ENCODE measurements at places on chromosomes 1 and 21.
A peak's percentile ranks its signal among the peaks of the same experiment; 100 is the strongest.

DNA sequence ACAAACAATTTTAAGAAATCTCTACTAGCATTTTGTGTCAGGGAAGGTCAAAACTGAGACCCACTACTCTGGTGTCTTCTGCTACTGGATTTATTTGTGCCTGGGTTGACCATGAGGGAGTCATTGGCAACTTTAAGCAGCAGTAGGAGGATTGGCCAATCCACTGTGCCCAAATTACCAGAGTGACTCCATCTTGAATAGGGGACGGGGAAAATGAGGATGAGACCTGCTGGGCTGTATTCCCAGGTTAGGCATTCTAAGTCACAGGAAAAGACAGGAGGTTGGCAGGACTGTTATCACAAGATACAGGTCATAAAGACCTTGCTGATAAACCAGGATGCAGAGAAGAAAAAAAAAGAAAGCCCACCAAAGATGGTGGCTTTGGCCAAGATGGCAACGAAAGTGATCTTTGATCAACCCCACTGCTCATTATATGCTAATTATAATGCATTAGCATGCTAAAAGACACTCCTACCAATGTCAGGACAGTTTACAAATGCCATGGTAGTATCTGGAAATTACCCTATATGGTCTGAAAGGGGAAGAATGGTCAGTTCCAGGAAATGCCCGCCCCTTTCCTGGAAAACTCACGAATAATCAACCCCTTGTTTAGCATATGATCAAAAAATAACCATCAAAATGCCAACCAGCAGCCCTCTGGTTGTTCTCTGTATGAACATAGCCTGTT is 200.9 kb downstream of the LTN1 start:
- DNase-seq, result peak; percentile 22

DNA sequence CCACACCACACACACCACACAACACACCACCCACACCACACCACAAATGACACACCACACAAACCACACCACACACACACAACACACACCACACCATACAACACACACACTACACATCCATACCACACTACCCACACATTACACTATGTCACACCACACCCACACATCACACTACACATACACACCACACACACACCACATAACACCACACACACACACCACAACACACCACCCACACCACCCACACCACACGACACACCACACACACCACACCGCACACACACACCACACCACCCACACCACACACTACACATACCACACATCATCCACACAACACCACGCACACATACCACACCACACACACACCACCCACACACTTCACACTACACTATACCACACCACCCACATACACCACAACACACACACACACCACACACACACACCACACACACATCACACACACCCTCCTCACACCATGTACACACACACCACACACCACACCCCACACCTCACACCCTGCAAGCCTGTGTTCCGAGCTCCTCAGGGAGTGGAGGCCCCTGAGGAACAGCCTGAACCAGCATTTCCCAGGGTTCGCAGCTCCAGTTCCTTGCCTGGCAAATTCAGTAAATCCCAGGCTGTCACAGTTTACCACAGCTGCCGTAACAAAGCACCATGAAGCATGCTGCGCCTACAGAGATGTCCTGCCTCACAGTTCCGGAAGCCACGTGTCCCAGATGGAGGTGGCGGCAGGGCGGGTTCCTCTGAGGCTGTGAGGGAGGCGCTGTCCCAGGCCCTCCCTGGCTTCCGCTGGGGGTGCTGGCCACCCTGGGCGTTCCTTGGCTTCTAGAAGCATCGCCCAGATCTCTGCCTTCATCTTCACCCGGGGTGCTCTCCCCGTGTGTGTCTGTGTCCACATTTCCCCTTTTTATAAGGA is 69.8 kb upstream of the ATP5PO start:
- no peak for DNase-seq

DNA sequence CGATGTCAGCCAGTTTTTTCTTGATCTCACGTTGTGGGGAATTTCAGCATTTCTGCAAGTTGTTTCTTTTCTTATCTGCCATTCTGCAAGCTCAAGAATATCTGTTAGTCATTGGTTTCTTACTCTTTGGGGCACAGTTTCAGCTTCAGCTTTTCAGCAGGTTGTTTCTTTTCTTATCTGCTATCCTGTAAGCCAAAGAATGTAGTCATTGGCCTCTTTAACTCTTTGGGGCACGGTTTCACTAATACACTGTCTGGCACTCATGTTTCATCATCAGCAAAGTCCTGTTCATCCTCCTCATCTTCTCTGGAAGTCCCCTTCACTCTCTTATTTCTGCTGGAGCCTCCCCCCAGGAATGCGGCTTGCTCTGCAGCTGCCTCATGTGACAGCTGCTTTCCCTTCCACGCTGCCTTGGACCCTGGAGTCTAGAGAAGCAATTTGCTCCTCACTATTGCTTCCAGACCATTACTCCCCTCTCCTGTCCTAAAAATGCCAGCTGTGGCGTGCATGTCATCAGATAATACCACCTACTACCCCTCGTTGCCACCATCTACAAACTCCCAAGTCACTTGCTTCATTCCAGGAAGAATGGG is 67.0 kb upstream of the CACNA1E start:
- no peak for DNase-seq

GRCh38 chr1:44932151-44932550 is 54.2 kb downstream of the EIF2B3 start:
- no peak for DNase-seq

GRCh38 chr21:39869141-39869818 is 2.0 kb downstream of the PCP4 start:
- no peak for DNase-seq

GRCh38 chr1:156705321-156705917 is at the start of gene CRABP2:
Gene CRABP2, minus strand, starts transcription at chr1:156705583. Its CDS starts 137 bp downstream, at chr1:156705446.
- DNase-seq, result peak; percentile 24

DNA sequence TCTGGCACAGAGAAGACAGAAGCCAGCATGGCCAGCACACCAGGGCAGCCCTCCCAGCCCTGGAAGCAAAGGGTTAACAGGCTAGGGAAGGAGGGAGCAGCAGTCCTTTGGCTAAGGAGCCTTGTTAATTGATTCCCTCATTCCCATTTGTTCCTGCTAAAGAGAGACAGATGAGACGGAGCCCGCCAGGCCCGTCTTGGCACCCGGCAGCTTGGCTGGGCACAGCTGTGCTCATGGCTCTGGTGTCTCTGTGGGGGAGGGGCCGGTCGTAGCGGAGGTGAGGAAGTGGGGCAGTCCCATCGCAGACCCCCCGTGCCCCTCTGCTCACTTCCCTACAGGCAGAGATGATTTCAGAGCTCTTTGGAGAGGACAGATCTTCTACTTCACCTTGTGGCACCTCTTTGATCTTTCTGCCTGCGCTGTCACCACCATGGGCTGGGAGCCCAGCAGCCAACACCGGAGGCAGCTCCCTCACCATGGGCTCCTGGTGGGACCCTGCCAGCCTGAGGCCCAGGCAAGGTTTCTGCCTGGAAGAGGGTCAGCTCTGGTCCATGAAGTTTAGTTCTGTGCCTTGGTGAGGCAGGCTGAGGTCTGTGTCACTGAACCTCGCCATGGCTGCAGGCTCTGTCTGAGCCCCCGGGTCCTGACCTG is 38.0 kb downstream of the FOXO6 start:
- no peak for DNase-seq

DNA sequence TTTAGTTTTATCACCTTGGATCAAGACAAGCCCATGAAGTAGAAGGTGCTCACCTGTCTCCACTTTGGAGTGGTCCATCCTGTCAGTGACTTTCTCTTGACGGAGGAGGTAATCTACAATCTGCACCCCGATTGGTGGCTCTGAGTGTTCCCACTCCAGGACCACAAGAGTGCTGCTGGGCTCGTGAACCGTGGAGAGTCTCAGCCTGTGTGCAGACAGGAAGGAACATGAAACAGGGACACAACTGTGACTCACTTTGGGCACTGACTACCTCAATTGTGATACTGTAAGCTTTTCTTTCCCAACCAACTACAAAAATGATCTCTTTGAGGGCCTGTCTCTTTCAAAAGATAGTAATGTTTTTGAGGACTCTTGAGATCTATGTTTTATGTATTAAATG is 280.2 kb downstream of the ASTN1 start:
- DNase-seq, result no peak

GRCh38 chr21:34596561-34597271 is 18.2 kb downstream of the RCAN1 start:
- no peak for DNase-seq

DNA sequence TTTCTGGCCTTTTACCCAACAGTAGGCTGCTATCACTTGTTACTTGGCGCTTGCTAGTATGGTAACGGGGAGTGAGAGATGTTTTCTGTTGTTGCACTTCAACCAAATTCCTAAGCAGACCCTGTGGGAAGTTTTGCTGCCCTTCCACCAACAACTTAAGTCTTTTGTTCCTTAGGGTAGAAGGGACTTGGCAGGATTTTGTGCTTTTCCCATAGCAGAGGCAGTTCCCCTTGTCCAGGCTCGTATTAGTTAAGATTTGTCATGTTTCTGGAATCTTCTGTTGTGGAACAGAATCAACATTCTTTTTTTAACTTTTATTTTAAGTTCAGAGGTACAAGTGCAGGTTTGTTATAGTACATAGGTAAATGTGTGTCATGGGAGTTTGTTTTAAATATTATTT is 73.2 kb upstream of the SGIP1 start:
- no peak for DNase-seq

- DNase-seq, result no peak
Measured at GRCh38 chr1:61533546-61533945, 191.4 kb downstream of the TM2D1 start.

DNA sequence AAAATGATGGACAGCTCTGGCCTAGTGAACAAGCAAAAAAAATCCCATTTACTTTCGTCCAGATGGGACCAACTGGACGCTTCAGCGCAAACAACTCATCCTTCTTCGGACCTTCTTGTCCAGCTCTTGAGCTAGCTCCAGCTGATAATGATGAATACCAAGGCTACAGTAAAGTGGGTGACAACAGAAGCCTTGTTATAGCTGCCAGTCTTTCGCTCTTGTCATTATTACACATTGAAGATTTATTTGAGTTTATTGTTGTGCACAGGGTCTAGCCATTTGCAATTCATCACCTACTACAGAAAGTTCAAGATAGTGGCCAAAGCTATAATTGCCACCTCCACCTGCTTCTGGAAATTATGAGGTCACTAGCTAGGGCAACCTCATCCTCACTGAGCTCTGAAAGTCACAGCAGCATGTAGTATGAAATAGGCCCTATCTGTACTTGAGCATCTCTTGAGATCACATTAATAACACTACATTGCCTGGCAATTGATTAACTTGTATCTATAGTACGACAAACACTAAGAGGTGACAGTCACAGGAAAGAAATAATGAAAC is 76.9 kb downstream of the GPATCH2 start:
- DNase-seq, result no peak

- DNase-seq, result no peak
Measured at GRCh38 chr1:214637722-214638458, 34.9 kb downstream of the CENPF start.

GRCh38 chr1:53506355-53507050 is 47.3 kb downstream of the DMRTB1 start:
- no peak for DNase-seq

DNA sequence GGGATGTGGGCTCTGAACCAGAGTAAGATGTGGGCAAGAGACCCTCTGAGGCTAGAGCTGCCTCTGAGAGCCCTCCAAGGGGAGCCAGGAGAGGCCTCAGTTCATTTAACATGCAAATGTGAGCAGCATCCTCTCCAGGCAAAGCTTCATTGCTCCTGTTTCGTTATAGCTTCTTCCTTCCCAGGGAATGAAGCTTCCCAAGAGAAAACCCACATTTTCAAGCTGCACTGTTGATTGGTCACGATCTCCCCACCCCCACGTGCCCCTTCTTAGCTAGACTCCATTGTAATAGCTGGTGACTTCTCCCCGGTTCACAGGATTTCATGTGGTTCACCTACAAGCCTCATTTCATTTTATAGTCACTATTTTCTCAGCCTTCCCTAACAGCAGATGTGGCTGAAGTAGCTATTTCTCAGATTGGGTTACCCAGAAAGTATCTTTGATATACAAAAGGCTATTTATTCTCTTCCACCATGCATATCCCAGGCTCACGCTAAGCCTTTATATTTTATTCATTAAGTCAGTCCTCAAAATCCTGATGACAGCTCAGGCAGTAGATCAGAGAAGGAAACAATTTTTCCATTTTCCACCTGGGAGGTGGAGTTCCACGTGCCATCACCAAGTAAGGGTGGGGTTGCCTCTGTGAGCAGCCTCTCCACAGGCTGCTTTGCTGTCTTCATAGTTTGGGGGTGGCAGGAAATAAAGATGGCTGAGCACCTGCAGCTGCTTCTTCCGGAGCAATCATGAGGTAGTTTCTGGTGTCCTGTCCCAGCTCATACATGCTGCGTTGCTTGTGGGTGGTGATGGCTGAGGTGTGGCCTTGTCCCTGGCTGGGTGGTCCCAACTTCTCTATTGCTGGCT is 178.3 kb upstream of the RAB4A start:
- no peak for DNase-seq

DNA sequence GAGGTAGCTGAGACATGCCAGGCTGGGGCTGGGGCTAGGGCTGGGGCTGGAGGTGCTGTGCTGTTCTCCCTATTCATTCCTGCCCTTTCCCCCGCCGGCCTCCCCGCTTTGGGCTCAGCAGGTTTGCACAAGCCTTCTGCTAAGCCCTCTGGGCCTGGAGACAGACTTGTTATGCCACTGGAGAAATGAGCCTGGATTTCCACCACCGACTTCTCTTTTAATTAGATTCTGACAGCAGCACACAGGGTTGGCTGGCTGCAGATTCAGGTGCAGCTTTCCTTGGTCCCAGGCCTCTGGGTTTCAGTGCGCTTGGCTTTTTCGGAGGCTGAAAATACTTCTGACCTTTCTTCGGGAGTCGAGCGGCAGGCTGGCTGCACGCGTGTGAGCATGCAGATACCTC is 71.5 kb upstream of the ACTL8 start:
- DNase-seq, result no peak

- DNase-seq, result no peak
Measured at GRCh38 chr1:108732398-108732797, 14.1 kb upstream of the STXBP3 start.

GRCh38 chr1:61270761-61271411 is 188.5 kb downstream of the NFIA start:
- DNase-seq, result no peak

- no peak for DNase-seq
Measured at GRCh38 chr1:81873946-81874345, 73.2 kb downstream of the ADGRL2 start.

DNA sequence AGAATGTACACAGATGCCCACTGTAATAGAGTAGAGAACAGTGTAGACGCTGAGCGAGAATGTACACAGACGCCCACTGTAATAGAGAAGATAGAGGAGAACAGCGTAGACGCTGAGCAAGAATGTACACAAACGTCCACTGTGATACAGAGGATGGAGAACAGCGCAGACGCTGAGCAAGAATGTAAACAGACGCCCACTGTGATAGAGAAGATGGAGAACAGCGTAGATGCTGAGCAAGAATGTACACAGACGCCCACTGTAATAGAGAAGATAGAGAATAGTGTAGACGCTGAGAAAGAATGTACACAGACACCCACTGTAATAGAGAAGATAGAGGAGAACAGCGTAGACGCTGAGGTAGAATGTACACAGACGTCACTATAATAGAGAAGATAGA is 306.9 kb downstream of the SMYD3 start:
- no peak for DNase-seq

Data from activated naive CD8-positive, alpha-beta T cell treated with anti-CD3 and anti-CD28 coated beads, Interleukin-2, amount 50 U/mL, for 24 hours (primary cell).